Aorta (tissue), 5 donors: ENCODE measurements at places on chromosomes 3 and 15. TPM values are rescaled to one million over a fixed set of nuclear protein-coding genes. Genes with fewer than 3 reads are reported as not detected.

Gene PYGO1
- 1.4 TPM for polyA plus RNA-seq

GRCh38 chr15:65326117-65326526, 21.6 kb downstream of the RNU5B-1 start:
- DNase-seq: no peak
- no peaks in the 10 kb centered on the region for H3K4me1 ChIP-seq
- no peaks in the 10 kb centered on the region for H3K36me3 ChIP-seq
- H3K27me3 ChIP-seq: no peaks in the 10 kb centered on the region
- H3K27ac ChIP-seq: no peak overlapping the region

- no peaks in the 10 kb centered on the region for H3K27me3 ChIP-seq
- H3K27ac ChIP-seq: no peak overlapping the region
- DNase-seq: no peak
- H3K4me3 ChIP-seq: no peak overlapping the region
- no peaks in the 10 kb centered on the region for H3K4me1 ChIP-seq
Measured at GRCh38 chr3:27699067-27699466, 23.1 kb downstream of the EOMES start.

Gene SKOR1
- not detected for polyA plus RNA-seq

GRCh38 chr3:171351676-171352075, 108.5 kb downstream of the TNIK start:
- H3K27ac ChIP-seq: no peak overlapping the region
- no peaks in the 10 kb centered on the region for H3K27me3 ChIP-seq
- H3K4me3 ChIP-seq: no peak overlapping the region

DNA sequence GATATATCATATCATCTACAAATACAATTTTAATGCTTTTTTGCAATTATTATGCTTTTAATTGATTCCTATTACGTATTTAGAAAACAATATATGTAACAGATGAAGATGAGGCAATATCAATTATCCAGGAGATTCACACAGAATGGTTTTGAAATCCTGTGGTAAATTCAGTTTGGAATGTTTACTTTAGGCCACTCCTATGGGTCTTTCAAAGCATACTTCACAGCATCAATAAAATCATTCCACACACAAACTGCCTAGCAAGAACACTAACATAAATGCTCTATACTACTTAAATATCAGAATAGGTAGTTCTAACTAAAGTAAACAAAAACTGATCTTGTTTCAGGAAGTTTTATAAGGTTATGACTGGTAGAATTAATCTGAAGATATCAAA, 90.5 kb downstream of the FAM227B start:
- H3K4me1 ChIP-seq: no peaks in the 10 kb centered on the region
- H3K27me3 ChIP-seq: no peaks in the 10 kb centered on the region
- H3K4me3 ChIP-seq: no peak overlapping the region
- no peak overlapping the region for H3K27ac ChIP-seq
- no peak for DNase-seq

Gene IMP3
- polyA plus RNA-seq: 38.7 TPM

DNA sequence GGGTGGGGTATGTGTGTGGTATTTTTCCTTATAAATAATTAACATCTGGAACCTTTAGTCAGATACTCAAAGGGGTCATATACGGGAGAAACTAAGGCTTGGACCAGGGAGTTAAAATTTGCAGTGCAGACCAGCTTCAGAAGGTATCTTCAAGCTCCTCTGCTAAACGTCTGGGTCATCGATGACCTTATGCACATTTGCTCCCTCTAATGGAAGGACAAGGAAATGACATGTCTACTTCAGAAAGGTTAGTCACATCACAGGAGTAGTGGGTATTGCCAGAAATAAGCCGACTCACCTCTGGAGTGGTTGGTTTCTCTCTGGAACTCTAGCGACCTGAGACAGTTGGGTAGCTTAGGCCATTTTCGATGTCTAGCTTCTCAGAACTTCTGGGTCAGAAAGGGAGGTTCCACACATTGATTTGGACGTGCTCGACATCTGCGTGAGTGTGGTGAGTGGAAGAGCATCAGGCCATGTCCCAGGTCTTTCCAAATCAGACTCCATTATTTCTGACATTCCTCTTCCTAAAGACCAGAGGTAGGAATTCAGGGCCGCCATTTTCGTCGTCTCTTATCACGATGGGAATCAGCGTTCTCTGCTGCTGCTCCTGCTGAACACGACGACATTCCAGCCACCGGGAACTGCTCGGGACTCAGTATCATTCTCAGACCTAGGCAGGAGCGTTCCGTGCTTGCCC, 31.8 kb upstream of the RASA2 start:
- no peaks in the 10 kb centered on the region for H3K36me3 ChIP-seq
- H3K4me1 ChIP-seq: no peaks in the 10 kb centered on the region
- no peak overlapping the region for H3K4me3 ChIP-seq
- no peak overlapping the region for H3K27ac ChIP-seq
- no peaks in the 10 kb centered on the region for H3K27me3 ChIP-seq

Gene ERICH6
- polyA plus RNA-seq: not detected

- DNase-seq: no peak
- H3K36me3 ChIP-seq: no peaks in the 10 kb centered on the region
- H3K4me3 ChIP-seq: no peak overlapping the region
- no peaks in the 10 kb centered on the region for H3K4me1 ChIP-seq
Measured at GRCh38 chr3:38916706-38917105, 100.7 kb upstream of the SCN10A start.

GRCh38 chr3:10816019-10816862, at the start of gene SLC6A11:
TSS of gene SLC6A11 (plus strand) at chr3:10816228. CDS start at chr3:10816266, 38 bp downstream.
- no peak within 1 kb of the TSS for H3K4me3 ChIP-seq
- no peaks in the 10 kb centered on the region for H3K36me3 ChIP-seq
- no peaks in the 10 kb centered on the region for H3K27me3 ChIP-seq
- no peaks in the 10 kb centered on the region for H3K4me1 ChIP-seq
- no peak for DNase-seq

Gene ADCY5
- polyA plus RNA-seq: 6.6 TPM

DNA sequence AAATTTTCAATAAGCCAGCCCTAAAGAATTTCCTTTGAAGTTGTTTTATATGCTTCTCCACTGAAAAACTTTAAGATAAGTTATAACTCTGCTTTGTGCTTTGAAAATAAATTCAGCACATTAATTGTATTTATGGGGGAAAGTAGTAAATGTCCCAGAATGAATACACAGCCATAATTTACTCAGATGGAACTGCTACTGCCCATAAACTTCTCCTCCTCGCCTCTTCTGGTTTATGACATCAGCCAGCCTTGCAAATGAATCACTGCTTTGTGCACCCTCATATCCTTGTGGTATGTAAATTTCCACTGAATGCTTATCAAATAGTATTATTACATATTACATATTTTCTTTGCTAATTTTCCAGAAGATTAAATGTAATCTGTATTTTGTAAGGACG, 302.0 kb downstream of the DIPK2A start:
- H3K4me3 ChIP-seq: no peak overlapping the region
- DNase-seq: no peak

- H3K36me3 ChIP-seq: no peaks in the 10 kb centered on the region
- no peak for DNase-seq
- H3K4me3 ChIP-seq: no peak overlapping the region
- no peak overlapping the region for H3K27ac ChIP-seq
Measured at GRCh38 chr15:49137861-49138260, 17.5 kb downstream of the COPS2 start.

DNA sequence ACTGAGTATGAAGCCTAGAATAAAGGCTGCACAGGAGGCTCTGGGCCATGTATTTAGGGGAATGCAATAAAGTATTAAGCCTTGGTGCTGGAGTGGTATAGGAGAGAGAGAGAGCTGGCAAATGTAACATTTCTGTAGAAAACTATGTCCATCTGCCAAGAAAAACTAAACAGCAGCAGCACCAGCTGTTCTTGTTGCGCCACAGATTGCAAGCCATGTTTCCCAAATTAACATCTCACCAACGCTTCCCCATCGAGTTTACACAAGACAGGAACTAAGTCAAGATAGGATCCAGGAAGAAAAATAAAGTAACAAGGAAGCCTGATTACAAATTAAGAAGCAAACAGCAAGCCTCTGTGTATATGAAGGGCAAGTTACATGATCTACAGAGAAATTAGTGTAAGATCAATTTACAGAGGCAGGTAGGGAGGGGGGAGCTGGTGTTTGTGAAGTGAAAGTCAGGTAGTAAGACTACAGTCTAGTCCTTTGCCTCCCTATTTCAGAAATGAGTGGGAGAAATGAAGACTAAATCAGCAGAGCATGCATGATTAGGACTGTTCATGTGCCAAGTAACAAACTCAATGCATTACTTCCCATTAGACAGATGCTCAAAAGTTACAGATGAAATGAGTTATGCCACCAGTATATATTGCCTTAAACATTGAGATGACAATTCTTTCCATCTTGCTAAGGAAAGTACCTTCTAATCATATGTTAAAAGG, 900.5 kb downstream of the EPHA3 start:
- H3K4me3 ChIP-seq: no peak overlapping the region
- no peaks in the 10 kb centered on the region for H3K36me3 ChIP-seq
- no peak for DNase-seq
- H3K27ac ChIP-seq: no peak overlapping the region
- H3K4me1 ChIP-seq: peaks cover 8% of the 10 kb centered on the region

Gene LYZL4
- polyA plus RNA-seq: not detected

Gene C15orf62
- polyA plus RNA-seq: 0.97 TPM

- no peak overlapping the region for H3K27ac ChIP-seq
- H3K4me3 ChIP-seq: no peak overlapping the region
- no peak for DNase-seq
- H3K27me3 ChIP-seq: no peaks in the 10 kb centered on the region
- H3K36me3 ChIP-seq: peaks cover 17% of the 10 kb centered on the region
- peaks cover 5% of the 10 kb centered on the region for H3K4me1 ChIP-seq
Measured at GRCh38 chr3:101853982-101854381, 4.7 kb downstream of the NFKBIZ start.

Gene KPNA4
- polyA plus RNA-seq: 12.5 TPM

Gene CDHR4
- not detected for polyA plus RNA-seq

DNA sequence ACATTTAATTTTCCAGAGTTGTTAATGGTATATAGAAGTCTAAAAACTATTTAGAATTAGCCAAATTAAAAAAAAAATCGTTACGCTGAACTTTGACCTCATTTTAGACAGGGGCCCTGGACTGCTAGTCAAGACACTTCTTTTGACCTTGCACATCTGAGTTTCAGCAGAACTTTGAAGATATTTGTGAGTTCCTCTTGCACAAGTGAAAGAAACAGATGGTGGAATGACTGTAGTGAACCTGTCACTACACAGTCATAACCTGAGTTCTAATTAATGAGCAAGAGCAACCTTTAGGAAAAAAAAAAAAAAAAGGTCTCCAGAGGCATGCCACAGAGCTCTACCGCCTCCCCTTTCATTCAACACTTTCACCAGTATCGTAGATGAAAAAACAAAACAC, 5.3 kb downstream of the MYO5C start:
- H3K4me1 ChIP-seq: no peaks in the 10 kb centered on the region
- no peaks in the 10 kb centered on the region for H3K36me3 ChIP-seq
- no peak overlapping the region for H3K4me3 ChIP-seq
- no peak overlapping the region for H3K27ac ChIP-seq

Gene GOLGA8F
- polyA plus RNA-seq: not detected

Gene PRR20G
- not detected for polyA plus RNA-seq

DNA sequence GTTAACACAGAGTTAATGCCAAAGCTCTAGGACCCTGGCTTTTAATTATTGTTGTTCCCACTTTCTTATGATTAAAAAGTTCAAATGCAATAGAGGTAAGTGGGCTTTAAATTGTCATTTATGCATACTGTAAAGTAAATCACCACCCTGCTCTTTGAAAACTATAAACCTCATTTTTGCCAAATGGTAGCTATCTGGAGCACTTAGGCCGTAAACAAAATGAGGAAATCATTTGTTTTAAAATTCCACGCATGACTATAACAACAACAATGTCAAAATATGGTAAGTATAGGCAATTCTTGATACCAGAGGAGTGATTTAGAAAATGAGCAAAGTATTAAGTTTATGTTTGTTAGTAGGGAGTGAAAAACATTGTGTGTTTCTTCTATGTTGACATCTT, 1.8 kb downstream of the UNC13C start:
- H3K27me3 ChIP-seq: no peaks in the 10 kb centered on the region
- no peak for DNase-seq
- no peaks in the 10 kb centered on the region for H3K4me1 ChIP-seq

Gene LYSMD4
- 1.9 TPM for polyA plus RNA-seq

Gene CCR9
- polyA plus RNA-seq: not detected

Gene PARP3
- polyA plus RNA-seq: 35.0 TPM

Gene CFAP20DC
- not detected for polyA plus RNA-seq

DNA sequence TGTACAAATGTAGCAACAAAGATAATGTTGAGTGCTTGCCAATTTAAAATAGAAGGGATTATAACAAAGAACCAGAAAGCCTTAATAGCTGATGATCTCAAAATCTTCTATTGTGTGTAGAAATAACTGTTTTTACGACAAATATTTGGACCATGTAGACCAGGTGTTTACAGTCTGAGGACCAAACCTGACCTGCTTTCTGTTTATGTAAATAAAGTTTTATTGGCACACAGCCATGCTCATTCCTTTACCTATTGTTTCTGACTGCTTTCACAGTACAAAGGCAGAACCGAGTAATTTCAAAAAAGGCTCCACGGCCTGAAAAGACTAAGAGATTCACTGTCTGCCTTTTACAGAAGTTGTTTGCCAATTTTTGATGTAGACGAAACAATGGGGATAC, 91.8 kb downstream of the GOLIM4 start:
- no peaks in the 10 kb centered on the region for H3K4me1 ChIP-seq
- H3K27me3 ChIP-seq: no peaks in the 10 kb centered on the region
- no peak for DNase-seq
- no peak overlapping the region for H3K4me3 ChIP-seq

DNA sequence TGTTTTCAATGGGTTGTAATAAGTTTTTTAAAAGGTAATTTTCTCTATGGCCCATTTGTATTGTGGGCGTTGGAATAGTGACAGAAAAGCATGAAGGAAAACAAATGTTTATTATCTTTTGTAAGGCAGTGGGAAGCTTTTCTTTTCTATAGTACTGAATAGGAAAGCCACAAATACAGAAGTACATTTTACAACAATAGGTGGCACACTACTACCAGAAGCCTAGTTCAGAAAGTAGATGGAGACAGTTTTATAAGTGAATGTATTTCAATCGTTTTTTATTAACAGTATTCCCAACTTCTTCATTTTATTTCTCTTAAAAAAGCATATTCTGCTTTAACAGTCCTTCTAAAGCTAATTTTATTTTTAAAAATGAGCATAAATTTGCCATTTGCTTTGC, 296.7 kb downstream of the PTPRG start:
- H3K4me3 ChIP-seq: no peak overlapping the region
- no peaks in the 10 kb centered on the region for H3K27me3 ChIP-seq
- H3K27ac ChIP-seq: no peak overlapping the region
- DNase-seq: no peak
- H3K36me3 ChIP-seq: no peaks in the 10 kb centered on the region
- peaks cover 10% of the 10 kb centered on the region for H3K4me1 ChIP-seq

Gene ANKUB1
- not detected for polyA plus RNA-seq

Gene GPR62
- not detected for polyA plus RNA-seq
